Pancreas (tissue), 10 donors: ENCODE measurements at places on chromosomes 3 and 15. TPM values are rescaled to one million over a fixed set of nuclear protein-coding genes. Genes with fewer than 3 reads are reported as not detected.

DNA sequence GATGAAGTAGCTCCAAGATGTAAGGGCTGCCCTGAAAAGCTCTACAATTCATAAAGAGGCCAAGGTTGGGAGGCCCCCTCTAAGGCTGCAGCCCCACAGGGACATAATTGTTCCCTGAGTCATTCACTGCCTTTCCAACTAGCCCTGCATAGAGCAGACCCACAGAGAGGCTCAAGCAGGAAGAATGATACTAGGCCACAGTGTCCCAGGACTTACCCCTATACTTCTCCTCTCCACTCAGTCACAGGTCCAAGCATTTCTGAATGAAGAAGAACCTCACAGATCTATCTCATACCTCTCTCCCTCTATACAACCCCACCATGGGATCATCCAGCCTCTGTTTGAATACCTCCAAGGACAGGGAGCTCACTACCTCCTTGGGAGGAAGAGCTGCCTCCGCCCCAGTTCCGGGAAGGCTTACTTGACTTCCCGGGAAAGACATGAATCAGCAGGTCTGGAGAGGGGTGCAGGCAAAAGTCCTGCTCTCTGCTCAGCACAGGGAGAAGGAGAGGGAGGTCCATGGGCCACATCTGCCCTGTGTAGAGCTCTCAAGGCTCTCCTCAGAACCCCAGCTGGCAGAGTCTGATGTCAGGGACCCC, 6.9 kb upstream of the SKIC8 start:
- DNase-seq, result no peak

- DNase-seq, result no peak
Measured at GRCh38 chr3:66298591-66298990, 77.8 kb downstream of the SLC25A26 start.

GRCh38 chr3:183182073-183182472, 19.5 kb upstream of the LAMP3 start:
- no peak for DNase-seq

GRCh38 chr3:24589931-24590880, 95.6 kb upstream of the THRB start:
- no peak for DNase-seq

DNA sequence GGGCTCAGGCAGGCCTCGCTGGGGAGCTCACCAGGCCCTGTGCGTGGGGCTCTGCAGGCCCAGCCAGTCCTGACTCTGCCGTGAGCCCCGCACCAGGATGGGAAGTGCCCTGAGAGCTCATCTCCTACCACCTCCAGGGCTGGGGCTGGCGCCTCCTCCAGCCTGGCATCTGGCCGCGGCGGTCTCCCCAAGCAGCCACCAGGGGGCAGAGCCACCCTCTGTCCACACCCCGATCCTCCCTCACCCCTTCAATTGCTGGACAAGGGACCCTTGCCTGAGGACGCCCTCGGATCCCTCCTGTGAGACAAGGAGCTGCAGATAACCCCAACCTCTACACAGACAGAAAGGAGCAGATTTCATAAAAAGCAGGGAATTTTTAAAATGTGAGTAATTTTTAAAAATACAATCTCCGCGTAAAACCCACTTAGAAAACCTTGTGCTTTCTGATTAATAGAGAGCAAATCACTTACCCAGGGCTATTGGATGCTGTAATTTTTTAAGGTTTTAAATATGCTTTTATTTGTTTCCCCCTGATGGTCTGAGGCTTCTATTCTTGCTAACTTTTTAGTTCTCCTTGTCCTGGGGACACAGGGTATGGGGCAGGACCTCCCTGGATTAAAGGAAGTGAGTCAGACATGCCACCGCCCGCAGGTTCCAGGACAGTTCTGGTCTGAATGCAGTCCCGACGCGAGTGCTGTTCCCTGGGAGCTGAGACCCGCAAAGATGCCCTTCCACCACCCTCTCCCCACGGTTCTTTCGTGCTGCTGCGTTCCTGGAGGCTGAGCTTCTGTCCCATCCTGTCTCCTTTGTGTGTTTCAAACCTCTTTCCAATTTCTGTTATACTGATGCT, 52.3 kb upstream of the CHRNA7 start:
- DNase-seq, result peak; percentile 90

- no peak for DNase-seq
Measured at GRCh38 chr15:33581032-33581431, 270.3 kb downstream of the RYR3 start.

The BFSP2 gene
- total RNA-seq, result not detected

The CTDSPL gene
- total RNA-seq, result 19.6 TPM
